ENCODE measurements at places on chromosomes 5 and 9.

DNA sequence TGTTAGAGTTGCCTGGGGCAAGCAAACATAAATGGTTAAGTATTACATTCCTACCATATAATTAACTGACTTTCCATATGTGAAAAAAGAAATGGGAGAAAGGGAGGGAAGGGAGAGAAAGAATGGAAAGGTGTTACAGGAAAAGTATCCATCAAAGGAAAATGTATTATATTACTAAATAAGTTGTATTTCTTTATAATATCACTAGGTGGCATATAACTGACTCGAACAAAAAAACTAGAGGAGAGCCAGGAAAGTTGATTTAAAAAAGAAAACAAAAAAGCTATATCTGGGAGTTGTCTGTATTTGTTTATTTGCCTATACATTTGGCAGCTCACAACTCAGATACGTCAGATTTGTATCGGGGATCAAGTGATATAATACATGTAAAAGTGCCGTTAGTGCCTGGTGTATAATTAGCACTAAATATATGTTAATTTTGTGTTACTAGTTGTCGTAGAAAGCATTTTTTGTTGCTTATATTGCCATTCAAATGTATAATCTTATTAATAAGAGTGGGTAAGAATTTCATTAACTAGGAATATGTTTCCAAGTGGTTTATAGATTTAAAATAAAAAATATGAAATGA is 59.6 kb upstream of the ADAMTS19 start:
- peak; percentile 25 for DNase-seq

DNA sequence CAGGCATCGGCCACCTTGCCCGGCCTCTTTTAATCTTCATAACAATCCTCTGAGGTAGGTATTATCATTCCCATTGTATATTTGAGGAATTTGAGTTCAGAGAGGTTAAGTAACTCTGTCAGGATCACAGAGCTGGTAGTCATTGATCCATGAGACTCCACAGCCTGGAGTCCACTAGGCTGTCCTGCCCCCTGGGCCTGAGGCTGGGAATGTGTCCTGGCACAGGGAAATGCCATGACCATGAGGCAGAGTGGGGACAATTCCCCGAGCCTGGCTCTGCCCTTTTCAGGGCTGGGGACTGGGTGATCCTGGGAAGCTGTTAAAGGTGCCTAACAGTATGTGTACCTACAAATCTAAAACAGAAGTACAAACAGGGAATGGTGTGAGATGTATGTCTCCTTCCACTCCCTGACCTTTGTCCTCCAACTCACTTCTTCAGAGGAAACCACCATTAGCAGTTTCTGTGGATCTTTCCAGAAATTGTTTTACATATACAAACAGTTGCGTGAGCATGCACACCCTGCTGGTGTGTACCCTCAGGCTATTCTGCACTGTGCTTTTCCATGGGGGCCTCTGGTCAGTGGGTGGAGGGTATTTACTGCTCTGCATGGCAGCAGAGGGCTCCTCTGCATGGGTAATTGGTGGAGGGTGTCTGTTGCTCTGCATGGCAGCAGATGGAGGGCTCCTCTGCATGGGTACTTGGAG is 53.8 kb downstream of the NDST1 start:
- DNase-seq = no peak

- peak; percentile 68 for DNase-seq
These were observed 25.4 kb downstream of the SREK1 start for GRCh38 chr5:66169534-66169933.

- DNase-seq = no peak
These were observed 75.2 kb upstream of the SSBP2 start for GRCh38 chr5:81826128-81826527.

DNA sequence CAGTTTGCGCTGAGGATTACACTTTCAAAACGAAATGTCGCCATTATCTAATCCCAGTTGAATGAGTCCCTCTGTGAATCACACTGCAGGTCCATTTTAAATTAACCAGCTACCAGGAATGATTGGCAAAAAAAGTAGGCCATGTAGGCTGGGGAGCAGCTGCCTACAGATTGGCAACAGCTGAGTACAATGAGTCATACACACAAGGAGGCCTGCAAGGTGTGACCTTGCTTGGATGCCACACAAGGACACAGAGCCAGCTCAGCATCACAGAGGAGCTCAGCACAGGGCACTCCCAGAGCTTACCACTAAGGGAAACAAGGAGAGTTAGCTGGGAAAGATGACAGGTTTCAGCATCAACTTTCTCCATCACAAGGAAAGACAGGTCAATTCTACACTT is 12.9 kb downstream of the HAVCR1 start:
- peak; percentile 99 for DNase-seq

DNA sequence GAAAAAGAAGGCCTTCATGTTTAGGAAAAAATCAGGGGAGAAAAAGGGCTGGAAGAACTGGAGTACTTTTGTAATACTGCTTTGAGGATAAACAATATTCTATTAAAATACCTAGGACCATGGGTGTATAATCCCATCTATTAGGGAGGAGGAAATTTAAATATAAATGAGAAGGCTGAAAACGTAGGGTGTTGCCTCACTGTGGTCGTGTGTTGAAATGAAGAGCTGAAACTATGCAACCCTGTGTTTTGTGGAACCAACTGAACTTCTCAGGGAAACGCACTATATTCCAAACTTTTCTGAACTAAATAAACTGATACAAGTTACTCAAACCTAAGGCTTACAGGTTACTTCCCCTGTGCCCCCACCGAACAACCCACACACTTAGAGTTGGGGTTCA is 4.5 kb upstream of the CNTLN start:
- DNase-seq = no peak

DNA sequence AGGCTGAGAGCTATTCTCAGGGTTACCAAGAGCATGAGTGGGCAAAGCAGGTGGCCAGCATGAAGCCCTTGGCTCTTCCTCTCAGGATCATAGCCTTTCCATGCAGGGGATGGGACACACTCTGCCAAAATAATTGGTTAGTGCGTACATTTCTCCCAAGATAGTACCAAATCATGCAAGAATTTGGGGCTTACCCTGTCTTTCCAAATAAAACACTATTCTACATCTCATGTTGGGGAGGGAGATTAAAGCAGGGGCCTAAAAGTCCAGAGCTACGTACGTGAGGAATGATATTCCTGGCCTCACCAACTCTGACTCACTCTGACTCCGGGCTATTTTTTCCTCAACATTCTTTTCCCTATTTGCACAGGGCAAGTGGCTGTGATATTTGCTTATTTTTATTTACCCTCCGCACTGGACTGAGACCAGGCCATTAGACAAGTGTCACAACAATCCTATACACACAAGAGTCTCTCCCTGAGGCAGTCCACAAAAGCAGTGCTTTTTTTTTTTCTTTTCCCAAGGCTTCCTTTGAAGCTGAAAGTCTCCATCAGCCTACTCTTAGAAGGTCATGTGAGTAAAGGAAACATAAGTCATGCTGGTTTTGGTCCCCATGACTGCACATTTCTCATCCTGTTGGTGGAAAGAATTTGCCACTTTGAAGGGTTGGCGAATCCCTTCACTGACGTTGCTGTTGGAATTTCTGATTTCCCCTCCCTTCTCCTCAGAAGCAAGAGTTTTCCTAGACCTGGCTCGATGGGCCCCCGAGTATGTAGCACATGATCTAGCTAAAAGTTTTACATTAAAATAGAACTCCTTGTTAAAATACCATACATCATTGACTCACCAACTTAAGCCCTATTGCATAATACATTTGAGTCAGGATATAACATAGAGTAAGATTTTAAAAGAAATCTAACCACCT is 40.0 kb downstream of the TMEM252 start:
- DNase-seq = peak; percentile 17

DNA sequence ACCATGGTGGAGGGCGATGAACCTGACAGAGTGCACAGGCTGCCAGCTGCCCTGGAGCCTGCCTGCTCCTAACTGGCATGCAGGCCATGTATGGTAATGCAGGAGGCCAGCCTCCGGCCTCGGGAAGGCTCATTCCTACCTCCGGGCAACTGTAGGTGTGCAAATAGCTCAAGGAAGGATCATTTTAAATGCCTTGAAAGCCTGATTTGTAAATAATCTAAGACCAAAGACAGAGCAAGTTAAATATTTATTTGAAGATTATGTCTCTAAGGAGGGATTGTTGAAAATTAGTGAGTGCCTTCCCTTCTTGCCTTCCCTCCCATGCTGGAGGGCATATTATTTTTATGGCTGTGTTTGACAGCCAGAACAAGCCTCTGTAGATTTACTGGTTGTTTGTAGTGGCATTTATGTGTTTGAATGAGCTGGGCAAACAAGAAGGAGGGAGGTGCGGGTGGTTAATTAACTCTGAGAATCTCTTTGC is 285.7 kb upstream of the TUT7 start:
- no peak for DNase-seq

DNA sequence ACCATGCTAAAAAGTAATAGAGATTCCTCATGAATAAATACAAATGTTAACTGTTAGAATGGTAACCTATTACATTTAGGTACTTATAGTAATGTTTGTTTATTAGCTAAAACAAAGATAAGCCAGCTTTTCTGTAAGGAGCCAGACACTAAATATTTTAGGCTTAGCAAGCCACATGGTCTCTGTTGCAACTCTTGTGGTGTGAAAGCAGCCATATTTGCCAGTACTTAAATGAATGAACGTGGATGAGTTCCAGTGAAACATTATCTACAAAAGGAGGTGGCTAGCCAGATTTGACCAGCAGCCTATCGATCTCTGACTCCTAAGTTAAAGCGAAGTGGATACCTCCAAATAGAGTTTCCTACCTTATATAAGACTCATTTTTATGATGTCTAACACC is 331.6 kb downstream of the CDH12 start:
- no peak for DNase-seq

GRCh38 chr9:35905912-35906679 is at the start of gene HRCT1:
HRCT1 (plus strand) TSS chr9:35906202; CDS start chr9:35906288, 86 bp downstream.
- DNase-seq = peak; percentile 88

DNA sequence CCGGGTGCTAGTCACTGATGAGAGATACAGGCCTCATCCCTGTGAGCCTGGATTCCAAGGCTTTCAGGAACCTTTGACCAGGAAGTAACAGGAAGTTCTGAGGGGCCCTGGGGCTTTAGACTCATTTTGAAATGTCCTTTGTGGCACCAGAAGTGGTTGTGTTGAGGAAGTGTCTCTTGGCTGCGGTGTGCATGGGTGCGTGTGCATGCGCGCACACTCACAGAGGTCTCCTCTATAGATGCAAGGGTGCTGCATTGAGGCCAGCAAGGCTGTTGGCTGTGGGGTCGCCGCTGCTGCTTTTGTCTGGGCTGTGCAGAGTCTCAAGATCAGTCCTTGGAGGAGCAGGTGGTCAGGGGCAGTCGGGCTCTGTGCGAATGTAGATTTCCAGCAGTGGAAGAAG is 7.6 kb downstream of the RAB24 start:
- DNase-seq = no peak

GRCh38 chr5:175374166-175374875 is 69.7 kb downstream of the DRD1 start:
- DNase-seq = no peak

GRCh38 chr5:38878391-38879077 is 32.7 kb downstream of the OSMR start:
- no peak for DNase-seq

DNA sequence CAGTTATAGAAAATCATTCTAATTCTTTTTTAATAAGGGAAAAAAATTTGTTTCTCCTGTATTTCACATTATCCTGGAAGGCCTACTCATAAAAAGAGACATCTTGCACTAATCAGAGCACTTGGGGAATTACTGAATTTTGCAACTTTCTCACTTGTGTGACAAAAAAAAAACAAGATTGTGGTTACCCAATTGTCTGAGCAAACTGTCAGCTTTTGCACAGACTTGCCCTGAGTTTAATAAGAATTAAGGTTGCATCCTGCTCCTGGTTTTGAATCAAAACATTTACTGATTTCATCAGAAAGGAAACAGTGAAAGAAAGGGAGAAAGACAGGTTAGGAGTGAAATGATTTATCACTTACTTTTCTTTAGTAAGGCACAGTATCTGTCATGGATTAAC is 10.6 kb upstream of the SH3RF2 start:
- no peak for DNase-seq

DNA sequence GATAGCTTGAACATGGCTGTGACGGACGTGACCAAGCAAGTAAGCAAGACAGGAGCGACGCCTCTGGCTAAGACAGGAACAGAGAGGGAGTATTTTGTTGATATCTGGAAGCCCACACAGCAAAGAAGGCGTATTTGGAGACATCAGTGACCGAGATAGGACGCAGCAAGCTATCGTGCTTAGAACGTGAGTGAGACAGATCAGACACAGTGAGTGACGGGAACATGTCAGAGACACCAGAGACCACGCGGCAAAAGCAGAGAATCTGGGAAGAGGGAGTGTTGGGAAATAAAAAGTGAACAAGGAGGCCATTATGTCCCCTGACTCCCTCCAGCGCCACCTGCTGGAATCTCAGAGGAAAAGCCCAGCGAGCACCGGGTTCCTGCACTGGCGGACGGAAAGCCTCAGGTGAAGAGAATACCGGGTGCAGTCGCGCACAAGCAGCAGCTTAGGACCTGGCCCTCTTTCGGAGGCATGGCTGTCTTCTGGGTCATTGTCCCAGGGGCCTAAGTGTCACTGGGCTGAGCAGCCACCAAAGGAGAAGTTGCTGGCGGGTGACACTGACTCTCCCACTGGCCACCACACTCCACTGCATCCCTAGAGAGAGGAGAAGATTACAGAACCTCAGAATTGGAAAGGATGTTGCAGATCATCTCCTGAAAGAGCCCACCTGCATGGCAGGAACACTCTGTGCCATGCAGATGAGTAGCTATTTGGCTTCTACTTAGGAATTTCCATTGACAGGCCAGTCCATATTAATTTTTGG is 99.1 kb downstream of the FBXO38 start:
- DNase-seq = peak; percentile 40

DNA sequence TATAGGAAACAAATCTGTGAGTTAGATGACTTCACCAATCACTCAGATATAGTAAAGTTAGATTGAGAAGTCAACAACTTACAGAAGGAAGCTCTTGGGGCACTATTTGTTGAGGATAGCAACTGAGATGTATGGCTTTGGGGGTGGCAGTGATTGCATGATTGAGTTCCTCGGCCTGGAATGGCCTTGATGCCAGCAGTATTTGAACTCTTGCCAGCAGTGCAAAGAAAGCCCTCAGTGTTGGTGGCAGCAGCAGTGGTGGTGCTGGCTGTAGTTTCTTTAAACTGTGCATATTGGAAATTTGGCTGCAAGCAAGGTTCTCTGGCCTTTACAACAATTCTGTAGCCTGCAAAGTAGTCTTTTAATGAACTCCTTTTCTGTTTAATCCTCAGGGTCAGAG is 41.4 kb upstream of the PJA2 start:
- DNase-seq = no peak

- peak; percentile 29 for DNase-seq
These were observed 11.9 kb downstream of the UNC5A start for GRCh38 chr5:176822041-176822792.

DNA sequence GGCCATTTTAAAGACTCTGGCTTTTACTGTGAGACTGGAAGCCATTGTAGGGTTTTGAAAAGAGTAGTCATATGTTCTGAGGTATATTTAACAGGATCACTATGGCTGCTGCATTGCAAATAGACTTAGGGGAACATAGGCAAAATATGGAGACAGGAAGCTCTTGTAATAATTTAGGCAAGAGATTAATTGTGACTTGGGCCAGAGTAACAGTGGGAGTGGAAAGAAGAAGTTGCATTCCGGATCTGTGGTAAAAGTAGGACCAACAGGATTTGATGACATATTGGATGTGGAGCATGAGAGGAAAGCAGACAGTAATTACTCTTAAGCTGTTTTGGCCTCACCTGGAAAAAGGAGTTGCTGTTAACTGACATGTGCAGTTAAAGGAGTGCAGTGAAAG is 85.6 kb downstream of the SMIM15 start:
- DNase-seq = no peak

- no peak for DNase-seq
These were observed 729 bp upstream of the TMEM38B start for GRCh38 chr9:105693435-105694189.

- peak; percentile 76 for DNase-seq
These were observed 5.2 kb upstream of the IRF1 start for GRCh38 chr5:132495667-132496190.

GRCh38 chr5:138330813-138331448 is 673 bp downstream of the CDC25C start:
- no peak for DNase-seq
